ENCODE measurements at places on chromosomes 11 and 22.

DNA sequence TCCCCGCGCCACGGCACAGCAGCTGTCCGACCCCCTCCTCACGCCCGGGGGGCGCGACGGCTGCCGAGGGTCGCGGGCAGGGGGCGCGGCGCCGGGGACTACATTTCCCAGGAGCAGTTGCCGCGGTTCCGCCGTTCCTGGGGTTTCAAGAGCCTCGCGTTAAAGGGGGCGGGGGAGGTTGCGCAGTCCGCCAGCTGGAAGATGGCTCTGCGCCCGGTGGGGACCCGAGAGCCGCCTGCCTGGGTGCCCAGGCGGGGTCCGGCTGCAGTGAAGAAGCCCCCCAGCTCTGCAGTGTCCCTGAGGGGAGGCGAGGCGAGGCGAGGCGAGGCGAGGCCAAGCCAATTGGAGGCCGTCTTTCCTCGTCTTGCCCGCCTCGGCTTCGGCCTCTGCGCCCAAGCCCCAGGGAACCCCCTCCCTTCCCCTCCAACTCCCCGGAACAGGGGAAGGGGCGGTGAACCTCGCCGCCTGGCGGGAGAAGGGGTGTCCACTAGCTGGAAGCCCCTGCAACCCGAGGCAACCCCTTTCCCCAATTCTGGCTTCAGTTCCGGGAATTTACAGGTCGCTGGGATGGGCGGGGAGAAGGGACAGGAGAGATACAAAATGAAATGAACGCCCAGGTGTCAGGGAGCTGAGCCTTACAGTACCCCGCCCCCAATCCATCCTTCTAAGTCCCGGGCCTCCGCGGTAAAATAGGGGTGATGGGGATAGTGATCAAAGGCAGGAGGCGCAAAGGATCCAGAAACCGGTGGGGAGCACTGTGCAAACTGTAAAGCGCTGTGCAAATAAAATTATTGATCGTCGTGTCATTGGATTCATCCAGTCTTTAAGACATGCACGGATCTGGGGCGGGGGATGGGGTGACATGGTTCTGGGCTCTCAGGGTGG is 5.2 kb upstream of the GCAT start:
- DNase-seq = no peak

GRCh38 chr22:49657275-49657973 is 170.2 kb downstream of the BRD1 start:
- no peak for DNase-seq

GRCh38 chr11:72231396-72232259 is 7.1 kb downstream of the INPPL1 start:
- no peak for DNase-seq

- DNase-seq = peak; percentile 45
These were observed 70.0 kb downstream of the RBX1 start for GRCh38 chr22:41021061-41021612.

DNA sequence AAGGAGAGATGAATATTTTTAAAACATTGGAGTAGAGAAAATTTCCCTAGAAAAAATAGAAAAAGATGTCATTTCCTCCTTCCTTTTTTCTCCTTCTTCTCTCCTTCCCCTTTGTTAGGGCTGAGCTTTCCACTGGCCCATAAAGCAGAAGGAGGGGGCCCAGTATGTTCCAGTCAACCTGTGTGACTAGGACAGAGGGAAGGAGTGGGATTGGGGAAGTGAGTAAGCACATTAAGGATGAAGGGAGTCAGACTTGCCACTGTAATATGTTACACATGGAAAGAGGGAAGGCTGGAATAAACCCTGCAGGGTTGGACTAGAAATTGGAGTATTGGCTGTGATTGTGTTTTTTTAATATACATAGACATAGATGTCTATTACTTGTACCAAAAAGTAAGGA is 20.1 kb upstream of the SPINDOC start:
- no peak for DNase-seq

GRCh38 chr11:45383224-45383623 is 97.1 kb upstream of the SYT13 start:
- no peak for DNase-seq

GRCh38 chr11:35523861-35524260 is 1.6 kb downstream of the PAMR1 start:
- no peak for DNase-seq

- no peak for DNase-seq
These were observed 23.3 kb downstream of the TSPAN32 start for GRCh38 chr11:2325123-2325522.

- DNase-seq = no peak
These were observed 3.1 kb downstream of the BIK start for GRCh38 chr22:43113526-43114251.

- no peak for DNase-seq
These were observed 1.7 kb downstream of the KLHDC7B start for GRCh38 chr22:50547263-50547985.

- DNase-seq = no peak
These were observed 65.6 kb upstream of the CLMP start for GRCh38 chr11:123260511-123261211.

DNA sequence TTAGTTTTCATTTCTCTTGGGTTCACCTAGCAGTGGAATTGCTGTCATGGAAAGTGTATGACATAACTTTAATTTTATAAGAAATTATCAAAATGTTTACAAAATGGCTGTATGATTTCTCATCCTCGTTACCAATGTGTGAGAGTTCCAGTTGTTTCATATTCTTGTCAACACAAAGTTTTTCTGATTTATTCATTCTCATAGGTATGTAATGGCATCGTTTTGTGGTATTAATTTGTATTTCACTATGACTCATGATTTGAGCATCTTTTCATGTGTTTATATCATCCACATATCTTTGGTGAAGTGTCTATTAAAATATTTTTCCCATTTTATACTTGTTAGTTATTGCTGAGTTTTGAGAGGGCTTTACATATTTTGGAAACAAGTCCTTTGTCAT is 5.5 kb downstream of the FAM111B start:
- DNase-seq = no peak

- no peak for DNase-seq
These were observed 83.8 kb downstream of the CACNA1I start for GRCh38 chr22:39654131-39654926.

- no peak for DNase-seq
These were observed 659.8 kb upstream of the CCDC90B start for GRCh38 chr11:83945976-83946375.

- no peak for DNase-seq
These were observed 1290.9 kb downstream of the BRD1 start for GRCh38 chr22:48536541-48537342.

DNA sequence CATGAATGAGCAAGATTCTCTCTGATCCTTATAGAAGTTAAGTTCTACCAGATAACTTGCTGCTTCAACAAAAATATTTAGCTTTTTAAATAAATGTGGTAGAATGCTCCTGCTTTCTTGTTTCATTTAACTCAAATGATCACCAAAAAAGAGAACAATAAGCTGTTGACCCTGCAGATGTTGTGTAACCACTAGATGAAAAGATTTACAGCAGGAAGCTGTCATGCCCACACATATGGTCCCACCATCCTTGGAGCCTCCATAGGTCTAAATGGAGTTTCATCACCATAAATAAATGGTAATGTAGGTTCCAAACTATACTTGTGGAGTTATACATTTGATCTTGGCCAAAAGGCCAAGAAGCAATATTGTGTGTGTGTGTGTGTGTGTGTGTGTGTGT is 118.8 kb downstream of the RRAS2 start:
- DNase-seq = no peak

- DNase-seq = no peak
These were observed 39.3 kb downstream of the CCDC81 start for GRCh38 chr11:86414032-86414431.

- DNase-seq = peak; percentile 53
These were observed 41.7 kb downstream of the IGF2 start for GRCh38 chr11:2097356-2097997.

GRCh38 chr22:44410451-44410991 is 87.5 kb downstream of the RTL6 start:
- DNase-seq = no peak

DNA sequence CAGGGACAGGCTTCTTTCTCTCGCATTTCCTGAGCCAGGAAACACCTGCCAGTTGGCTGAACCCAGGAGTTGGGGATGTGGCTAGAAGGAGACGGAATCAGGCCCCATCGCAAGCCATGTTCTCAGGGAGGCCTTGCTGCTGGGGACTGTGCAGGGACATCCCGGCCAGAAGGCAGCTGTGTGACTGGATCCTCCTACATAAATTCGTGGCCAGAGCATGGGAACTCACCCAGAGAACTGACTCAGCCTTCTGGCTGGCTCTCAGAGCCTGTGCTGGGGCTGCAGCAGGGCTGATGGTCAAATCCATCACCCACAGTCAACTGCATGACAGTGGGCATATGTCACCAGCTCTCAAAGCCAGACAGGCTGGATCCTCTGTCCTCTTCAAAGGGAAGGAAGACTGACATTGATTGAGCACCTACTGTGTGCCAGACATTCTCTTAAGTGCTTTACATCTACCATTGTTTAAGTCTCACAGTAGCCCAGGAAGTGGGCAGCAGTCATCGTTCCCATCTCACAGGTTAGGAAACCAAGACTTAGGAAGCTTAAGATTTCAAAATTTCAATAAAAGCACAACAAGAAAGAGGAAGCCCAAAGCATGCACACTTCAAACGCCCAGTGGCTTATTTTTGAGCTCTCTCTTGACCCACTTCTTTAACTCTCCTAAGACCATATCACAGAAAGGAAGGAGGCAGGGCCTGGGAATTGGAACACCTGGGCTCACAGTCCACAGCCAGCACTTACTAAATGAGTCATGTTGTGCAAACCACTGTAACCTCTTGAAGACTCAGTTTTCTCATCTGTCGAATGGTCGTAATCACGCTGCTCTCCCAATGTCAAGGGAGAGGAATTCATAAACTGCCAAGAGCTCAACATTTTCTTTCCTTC is 30.9 kb upstream of the CACNG2 start:
- DNase-seq = peak; percentile 35

DNA sequence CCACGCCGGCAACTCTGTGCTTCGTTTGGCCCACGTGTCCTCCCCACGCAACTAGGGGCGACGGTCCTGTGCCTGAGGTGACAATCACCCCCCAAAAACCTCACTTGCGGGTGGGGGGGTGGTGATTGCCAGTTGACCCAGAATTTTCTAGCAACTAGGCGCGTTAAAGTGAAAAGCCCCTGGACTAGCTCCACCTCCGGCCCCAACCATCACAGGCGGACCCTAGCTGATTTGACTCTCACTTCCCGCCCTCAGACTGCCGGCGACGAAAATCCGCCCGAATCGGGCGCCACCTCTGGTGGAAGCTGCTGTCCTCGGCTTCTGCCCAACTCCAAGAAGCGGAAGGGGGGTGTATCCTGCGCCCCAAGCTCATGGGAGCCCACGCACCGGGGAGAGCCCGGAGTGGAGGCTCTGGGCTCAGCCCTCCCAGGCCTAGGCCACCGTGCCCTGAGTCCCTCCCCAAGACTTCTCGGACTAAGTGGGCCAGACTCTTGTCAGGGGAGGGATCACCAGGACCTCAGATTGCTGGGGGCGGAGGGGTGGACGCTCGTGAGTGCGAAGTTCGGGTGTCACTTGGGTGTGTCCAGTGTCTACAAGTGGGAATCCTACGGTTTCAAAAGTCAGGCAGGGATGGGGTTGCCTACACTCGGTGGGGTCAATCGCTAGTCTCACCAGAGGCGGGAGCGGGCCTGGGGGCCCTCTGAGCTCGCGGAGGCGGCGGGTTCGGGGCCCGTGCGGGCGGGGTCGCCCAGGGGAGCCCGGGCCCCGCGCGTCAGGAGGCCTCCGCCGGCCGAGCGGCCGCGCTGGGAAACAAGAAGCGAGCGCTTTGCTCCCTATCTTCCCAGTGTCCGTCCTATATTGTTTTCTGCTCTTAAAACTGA is 12.3 kb downstream of the PAX6 start:
- DNase-seq = no peak

DNA sequence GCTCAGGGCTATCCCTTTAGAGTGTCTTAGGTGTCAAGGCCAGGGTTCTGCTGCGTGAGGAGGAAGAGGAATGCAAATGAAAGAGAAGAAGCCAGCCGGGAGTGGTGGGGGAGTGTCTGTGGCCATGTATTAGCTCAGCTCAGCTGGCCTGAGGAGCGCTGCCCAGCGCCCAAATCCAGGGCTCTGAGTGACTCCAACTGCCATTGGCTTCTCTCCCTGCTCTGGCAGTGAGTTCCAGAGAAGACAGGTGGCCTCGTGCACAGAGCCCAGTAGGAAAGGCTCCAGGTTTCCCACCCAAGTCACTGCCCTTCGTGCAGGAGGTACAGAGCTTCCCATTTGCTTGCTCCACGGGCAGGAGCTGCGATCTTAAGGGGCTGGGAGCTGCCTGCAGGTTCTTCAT is 302.0 kb downstream of the KIRREL3 start:
- DNase-seq = no peak

GRCh38 chr11:122746050-122746478 is 90.5 kb downstream of the UBASH3B start:
- DNase-seq = no peak

DNA sequence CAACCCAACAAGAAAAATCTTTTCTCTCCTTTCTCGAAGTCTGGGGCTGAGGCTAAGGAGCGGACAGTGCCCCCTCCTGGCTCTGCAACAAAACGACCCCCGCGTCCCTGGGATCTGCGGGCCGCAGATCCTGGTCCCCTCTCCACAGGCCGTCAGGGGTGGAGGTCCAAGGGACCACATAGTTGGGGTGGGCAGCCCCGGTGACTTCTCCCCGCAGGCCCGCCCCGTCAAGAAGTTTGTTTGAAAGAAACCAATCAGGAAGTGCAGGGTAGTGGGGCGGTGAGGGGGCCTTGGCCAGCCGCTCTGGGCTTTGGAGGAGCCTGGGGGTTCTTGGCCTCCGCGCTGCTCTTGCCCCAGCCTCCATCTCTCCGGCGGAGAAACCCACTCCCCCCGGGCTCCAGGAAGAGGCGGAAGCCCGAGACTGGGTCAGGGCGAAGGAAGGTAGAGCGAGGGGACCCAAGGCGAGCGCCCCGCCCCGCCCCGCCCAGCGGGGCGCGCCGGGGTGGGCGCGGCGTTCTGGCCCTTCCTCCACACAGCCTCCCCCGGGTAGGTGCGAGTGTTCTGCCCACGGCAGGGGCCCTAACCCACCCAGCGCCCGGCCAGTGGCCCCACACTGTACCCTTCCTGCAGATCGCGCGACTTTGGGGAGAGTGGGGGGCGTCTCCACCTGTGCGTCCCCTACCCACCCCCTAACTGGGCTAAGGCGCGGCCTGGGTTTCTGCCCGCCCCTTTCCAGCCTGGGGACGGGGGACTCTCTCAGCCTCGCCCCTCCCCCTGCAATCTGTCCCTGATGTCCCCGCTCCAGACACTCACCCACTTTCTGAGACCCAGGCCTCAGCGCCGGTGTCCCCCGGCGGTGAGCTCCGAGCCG is 1.3 kb downstream of the TP53I11 start:
- peak; percentile 63 for DNase-seq

- no peak for DNase-seq
These were observed 205.6 kb downstream of the MAML2 start for GRCh38 chr11:96137373-96137772.

DNA sequence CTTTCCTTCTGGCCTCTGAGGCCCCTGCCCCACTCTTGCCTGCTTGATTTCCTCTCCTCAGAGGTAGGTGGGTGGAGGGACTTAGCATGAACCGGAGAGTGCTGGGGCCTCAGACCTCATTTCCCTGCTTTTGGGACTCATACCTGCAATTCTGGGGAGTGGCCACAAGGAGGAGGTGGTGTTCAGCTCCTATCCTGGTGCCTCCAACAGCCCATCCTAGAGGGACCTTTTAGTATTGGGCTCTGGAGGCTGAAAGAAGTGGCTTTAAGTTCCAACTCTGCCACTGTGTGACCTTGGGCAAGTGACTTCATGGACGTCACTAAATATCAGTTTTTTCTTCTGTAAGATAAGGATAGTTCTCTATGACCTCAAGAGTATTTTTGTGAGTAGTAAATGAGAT is 98.6 kb downstream of the KIAA1671 start:
- no peak for DNase-seq

Data from mesothelial cell of epicardium (in vitro differentiated cells).